Activated naive CD8-positive, alpha-beta T cell treated with anti-CD3 and anti-CD28 coated beads, Interleukin-2, amount 50 U/mL, for 16 hours (primary cell): ENCODE measurements at places on chromosomes 11 and 22.

GRCh38 chr11:76615950-76616349 lies 54.6 kb downstream of the LRRC32 start:
- no peak for DNase-seq

- peak; percentile 65 for DNase-seq
Observed at GRCh38 chr22:39316440-39317083, 2.9 kb downstream of the RPL3 start.

GRCh38 chr11:72326151-72326848 lies 82.3 kb upstream of the PHOX2A start:
- no peak for DNase-seq

GRCh38 chr11:76436020-76436419 lies 8.8 kb upstream of the EMSY start:
- no peak for DNase-seq

DNA sequence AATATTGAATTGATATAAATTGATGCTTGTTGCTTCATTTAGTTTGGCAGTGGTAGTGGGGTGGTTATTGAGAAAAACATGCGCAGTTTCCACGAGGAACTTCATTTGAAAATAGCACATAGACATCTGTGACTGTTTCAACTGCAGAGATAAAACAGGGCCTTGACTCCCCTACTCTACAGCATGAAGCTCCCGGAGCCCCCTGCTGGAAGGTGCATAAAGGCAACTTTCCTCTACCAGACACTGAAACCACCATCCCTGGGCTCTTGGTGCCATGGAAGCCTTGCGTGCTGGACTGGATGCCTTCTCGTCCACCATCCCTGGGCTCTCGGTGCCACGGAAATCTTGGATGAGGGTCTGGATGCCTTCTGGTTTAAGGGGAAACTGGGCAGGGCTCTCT lies 195.9 kb downstream of the CSNK2A3 start:
- DNase-seq = no peak

GRCh38 chr11:94721565-94722292 lies 46.4 kb upstream of the AMOTL1 start:
- DNase-seq = no peak
